ENCODE measurements at places on chromosomes 2 and 18. TPM values are rescaled to one million over a fixed set of nuclear protein-coding genes. Genes with fewer than 3 reads are reported as not detected.

GRCh38 chr18:40926679-40927078, 1028.4 kb upstream of the PIK3C3 start:
- no peak for DNase-seq

The MYO1B gene
- 150 TPM for total RNA-seq

- no peak for DNase-seq
Measured at GRCh38 chr2:101327863-101328394, 19.4 kb upstream of the RNF149 start.

GRCh38 chr2:12514631-12515437, 201.9 kb upstream of the TRIB2 start:
- DNase-seq: no peak

DNA sequence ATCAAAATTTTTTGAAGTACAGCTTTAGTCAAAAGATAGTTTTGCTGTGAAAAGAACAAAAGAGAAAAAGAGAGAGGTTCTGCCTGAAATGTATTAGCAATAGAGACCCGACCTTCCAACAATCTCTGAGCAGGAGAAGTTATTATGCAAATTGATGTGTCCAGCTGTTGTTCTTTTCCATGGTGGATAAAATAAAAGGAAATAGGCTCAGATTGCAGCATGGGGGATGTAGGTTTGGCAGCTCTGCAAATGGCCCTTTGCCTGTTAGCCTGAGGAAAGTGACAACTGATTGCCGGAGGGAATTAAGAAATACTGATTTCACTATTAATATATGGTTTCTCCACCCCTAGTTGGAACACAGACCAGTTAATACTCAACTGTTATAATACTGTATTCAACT, 1283.2 kb upstream of the NXPH2 start:
- peak; percentile 78 for DNase-seq

- no peak for DNase-seq
Measured at GRCh38 chr2:220053919-220054318, 426.5 kb downstream of the SLC4A3 start.
